ENCODE measurements at places on chromosomes 7 and 10.

DNA sequence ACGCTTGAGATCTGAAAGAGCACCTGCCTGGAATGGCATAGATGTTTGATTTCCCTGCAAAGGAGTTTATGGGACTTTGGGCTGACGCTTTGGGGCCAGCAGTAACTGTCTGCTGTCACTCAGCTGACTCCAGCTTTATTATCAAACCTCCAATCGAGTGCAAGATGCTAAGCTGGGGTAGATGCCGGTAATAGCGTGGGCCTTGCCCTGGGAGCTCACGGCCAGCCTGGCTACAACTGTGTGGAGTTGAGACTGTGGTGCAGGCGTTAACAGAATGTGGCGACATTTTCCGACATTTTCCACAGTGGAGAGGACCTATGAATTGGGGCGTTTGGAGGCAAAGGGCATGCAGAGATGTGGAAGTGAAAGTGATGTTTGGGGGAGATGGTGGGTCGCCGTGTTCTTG lies 1.3 kb downstream of the CHST12 start:
- no peak for DNase-seq

GRCh38 chr7:503575-504111 lies 16.0 kb downstream of the PDGFA start:
- no peak for DNase-seq

DNA sequence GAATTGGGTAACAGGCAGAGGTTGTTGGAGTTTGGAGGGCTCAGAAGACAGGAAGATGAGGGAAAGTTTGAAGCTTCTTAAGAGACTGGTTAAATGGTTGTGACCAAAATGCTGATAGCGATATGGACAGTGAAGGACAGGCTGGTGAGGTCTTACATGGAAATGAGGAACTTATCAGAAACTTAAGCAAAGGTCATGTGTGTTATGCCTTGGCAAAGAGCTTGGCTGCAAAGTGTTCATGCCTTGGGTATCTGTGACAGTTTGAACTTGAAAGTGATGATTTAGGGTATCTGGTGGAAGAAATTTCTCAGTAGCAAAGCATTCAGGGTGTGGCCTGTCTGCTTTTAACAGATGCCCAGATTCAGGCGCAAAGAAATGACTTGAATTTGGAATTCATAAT lies 64.5 kb upstream of the EEPD1 start:
- no peak for DNase-seq

GRCh38 chr10:86027346-86027745 lies 339.2 kb downstream of the GRID1 start:
- DNase-seq = no peak

DNA sequence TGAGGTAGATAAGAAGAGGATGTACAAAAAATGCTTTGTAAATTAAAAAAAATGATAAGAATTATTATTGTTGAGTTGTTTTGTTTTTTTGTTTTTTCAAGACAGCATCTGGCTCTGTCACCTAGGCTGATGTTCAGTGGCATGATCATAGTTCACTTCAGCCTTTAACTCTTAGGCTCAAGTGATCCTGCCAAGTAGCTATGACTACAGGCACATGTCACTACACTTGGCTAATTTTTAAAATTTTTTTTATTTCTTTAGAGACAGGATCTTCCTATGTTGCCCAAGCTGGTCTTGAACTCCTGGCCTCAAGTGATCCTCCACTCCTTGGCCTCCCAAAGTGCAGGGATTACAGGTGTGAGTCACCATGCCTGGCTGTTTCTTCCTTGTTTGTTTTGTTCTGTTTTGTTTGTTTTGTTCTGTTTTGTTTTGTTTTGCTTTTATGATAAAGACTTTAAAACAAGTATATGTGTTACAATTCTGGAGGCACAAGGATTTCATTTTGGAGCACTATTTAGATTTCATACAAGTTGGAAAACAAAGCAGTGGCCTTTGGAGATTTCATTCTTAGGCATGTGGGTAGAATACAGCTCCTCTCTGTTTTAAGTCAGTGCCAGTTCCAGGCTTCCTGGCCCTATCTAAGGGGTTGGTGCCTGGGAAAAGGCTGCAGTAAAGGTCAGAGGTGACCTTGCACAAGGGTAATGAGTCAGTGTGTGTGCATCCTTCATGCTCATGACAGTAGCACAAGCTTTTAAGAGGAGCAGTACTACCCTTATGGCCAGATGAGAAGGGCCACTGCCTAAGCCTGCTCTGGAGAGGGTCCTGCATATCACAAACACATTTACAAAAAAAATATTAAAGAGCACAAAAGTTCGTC lies 17.9 kb downstream of the FGFBP3 start:
- DNase-seq = no peak

DNA sequence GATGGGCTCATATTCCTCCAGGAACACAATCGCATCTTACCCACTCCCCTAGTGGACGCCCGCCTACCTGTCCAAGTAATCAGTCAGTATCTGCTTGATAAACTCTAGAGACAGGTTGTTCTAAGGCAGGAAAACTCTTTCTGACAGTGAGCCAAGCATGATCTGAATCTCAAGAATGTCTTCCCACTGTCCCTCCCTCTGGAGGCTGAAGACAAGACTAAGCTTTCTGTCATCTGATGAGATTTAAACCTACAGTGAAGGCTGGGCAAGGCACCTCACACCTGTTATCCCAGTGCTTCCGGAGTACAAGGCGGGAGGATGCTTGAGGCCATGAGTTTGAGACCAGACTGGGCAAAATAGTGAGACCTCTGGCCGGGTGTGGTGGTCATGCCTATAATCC lies 586.6 kb downstream of the GALNT17 start:
- no peak for DNase-seq

GRCh38 chr10:93703066-93703465 lies 674 bp upstream of the FRA10AC1 start:
- DNase-seq = no peak

GRCh38 chr7:94530109-94530508 lies 20.5 kb downstream of the CASD1 start:
- no peak for DNase-seq
